ENCODE measurements at places on chromosomes 3 and 15.

DNA sequence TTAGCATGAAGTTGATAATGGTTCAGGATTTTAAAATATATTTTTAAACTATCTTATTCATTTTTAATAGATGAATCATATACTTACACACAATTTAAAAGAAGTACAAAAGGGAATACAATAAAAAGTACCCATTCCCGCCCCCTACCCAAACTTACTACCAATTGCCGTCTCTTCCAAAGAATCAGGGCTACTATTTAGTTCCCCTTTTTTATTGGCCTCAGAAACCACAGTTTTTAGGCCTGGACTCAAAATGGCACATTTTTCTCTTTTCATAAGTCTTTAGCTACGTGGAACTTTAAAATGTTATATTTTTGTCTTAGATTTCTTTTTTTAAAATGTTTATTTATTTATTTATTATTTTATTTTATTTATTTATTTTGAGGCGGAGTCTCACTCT, 18.0 kb downstream of the LRRK1 start:
- no peak for DNase-seq

GRCh38 chr3:48674505-48674904, 11.2 kb downstream of the NCKIPSD start:
- DNase-seq, result no peak

DNA sequence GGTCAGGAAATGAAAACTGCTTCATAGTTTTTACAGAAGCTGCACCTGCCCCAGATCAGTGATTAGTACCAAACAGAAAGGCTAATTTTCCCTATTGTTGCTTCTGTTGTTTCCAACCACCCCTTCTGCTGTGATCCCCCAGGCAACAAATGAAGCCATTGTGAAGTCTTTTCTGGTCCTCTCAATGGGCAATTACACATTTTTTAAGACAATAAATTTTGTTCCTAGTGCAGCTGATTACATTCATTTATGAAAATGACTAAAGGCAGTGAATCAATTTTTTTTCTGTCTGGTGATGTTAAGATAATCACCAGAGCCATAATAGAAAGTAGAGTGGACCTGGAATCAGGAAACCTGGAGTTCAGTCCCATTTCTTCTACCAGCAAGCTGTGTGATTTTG, 32.7 kb downstream of the GLDN start:
- DNase-seq, result no peak

GRCh38 chr3:99012051-99012450, 110.6 kb upstream of the DCBLD2 start:
- DNase-seq, result no peak

DNA sequence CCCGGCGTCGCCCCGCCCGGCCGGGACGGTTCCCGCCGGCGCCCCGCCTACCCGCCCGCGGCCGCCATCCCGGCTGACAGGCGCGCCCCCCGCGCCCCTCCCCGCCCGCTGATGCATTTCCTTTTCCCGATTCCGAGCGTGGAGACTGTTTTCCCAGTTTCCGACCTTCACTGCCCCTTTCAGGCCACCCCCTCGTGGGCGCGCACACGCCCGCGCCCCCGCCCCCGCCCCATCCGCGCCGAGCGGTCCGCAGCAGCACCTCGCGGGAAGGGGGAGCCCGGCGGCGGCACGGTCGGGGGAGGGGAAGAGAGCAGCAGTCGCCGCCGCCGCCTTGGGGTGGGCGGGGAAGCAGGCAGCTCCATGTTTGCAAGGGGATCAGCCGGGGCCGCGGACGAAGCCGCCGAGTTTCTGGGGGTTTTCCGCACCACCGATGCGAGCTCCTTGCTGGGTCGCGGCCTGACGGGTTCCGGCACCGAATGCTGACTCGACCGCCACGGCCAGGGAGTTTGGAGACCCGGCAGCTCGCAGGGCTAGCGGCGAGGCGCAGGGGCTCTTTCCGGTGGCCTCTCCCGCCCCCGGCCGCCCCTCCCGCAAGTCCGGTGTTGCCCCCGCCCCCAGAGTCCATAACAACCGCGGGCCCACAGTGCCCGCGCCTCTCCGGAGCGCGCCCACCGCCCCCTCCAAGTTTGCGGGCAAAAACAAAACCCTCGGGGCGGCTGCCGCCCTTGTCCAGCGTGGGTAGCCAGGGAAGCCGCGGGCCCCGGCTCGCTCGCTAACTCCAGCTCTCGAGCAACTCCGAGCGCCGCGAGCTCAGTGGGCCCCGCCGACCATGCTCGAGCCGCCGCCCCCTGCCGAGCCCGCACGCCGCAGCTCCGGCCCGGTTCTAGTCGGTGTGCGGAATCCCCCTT, 3.2 kb upstream of the SIN3A start:
- peak; percentile 57 for DNase-seq

- DNase-seq, result no peak
These were observed 634.0 kb downstream of the OTOL1 start for GRCh38 chr3:162130582-162130981.

Measured in progenitor cell of endocrine pancreas (in vitro differentiated cells).